ENCODE measurements at places on chromosomes 7 and 10. TPM values are rescaled to one million over a fixed set of nuclear protein-coding genes. Genes with fewer than 3 reads are reported as not detected.

Gene MRM2
- 22.6 TPM for total RNA-seq

Gene ARHGEF5
- 39.5 TPM for total RNA-seq

Gene IFIT5
- total RNA-seq: 25.3 TPM

Gene CPA1
- 0.30 TPM for total RNA-seq

Gene CPA2
- total RNA-seq: not detected

Gene CCDC201
- total RNA-seq: not detected

Gene HACD1
- total RNA-seq: 20.4 TPM

Gene ANKRD61
- total RNA-seq: not detected

Gene GRM8
- not detected for total RNA-seq

Gene HOXA10
- 0.38 TPM for total RNA-seq

Gene NPC1L1
- 0.21 TPM for total RNA-seq

Gene TRDMT1
- 7.9 TPM for total RNA-seq

Measured in lower lobe of right lung (tissue), 2 donors.